ENCODE measurements at places on chromosomes 16 and 17.

GRCh38 chr16:66155933-66156332 is 210.6 kb upstream of the CDH5 start:
- no peak for DNase-seq

DNA sequence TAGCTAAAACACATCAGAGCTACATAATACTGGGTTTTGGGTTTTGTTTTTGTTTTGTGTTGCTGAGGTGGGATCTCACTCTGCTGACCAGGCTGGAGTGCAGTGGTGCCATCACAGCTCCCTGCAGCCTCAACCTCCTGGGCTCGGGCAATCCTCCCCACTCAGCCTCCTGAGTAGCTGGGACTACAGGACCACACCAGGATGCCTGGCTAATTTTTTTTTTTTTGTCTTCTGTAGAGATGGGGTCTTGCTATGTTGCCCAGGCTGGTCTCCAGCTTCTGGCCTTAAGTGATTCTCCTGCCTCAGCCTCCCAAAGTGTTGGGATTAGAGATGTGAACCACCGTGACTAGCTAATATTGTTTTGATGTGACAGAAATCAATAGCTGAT is 6.2 kb downstream of the MEAK7 start:
- no peak for DNase-seq

GRCh38 chr17:73404246-73404645 is 92.4 kb upstream of the CDC42EP4 start:
- DNase-seq, result no peak

DNA sequence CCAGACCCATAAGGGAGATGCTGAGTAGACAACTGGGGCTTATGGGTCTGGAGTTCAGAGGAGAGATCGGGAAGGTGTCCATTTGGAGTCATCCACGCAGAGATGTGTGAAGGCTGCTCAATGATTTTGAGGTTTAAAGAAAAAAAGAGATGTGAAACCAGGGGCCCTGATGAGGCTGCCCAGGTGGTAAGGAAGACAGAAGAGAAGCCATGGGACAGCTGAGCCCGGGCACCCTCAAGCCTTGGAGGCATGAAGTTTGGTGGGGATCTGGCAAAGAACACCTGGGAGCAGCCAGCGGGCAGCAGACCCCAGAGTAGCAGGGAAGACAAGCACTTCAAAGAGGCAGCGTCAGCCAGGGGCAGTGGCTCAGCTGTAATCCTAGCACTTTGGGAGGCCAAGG is 20.8 kb upstream of the MYO15B start:
- DNase-seq, result no peak

DNA sequence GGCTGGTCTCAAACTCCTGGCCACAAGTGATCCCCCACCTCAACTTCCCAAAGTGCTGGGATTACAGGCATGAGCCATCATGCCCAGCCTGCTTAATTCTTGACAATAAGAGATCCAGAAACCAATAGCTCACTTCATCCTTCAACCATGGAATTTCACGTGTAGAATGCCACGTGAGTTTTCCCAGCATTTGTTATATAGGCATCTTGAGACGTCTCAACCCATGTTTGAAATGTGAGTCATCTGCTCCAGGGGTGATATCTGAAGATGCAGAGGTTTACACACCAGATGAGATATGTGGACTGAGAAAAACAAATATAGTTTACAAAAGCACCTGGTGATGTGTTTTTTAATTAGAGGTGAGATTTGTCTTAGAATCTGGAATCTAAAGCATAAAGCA is 7.1 kb downstream of the TEKT3 start:
- no peak for DNase-seq

DNA sequence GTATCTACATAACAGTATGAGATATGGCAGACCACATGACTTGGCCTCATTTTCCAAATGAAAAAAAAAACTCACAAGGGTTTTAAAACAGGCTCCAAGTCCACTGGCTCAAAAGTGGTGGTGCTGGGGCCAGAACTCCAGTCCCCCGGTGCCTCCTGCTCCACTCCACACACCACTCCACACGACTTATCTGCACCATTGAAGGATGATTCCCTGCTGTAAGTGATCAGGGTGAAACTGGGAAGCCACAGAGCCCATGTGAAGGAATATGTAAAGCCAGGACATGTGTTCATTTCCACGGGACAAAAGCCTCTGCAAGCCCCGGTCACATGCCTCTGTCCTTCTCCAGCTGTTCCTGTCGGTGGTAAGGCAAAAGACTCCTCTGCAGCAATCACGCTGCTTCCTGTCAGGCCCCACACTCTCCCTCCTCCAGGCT is 97.2 kb downstream of the ZNF18 start:
- no peak for DNase-seq

DNA sequence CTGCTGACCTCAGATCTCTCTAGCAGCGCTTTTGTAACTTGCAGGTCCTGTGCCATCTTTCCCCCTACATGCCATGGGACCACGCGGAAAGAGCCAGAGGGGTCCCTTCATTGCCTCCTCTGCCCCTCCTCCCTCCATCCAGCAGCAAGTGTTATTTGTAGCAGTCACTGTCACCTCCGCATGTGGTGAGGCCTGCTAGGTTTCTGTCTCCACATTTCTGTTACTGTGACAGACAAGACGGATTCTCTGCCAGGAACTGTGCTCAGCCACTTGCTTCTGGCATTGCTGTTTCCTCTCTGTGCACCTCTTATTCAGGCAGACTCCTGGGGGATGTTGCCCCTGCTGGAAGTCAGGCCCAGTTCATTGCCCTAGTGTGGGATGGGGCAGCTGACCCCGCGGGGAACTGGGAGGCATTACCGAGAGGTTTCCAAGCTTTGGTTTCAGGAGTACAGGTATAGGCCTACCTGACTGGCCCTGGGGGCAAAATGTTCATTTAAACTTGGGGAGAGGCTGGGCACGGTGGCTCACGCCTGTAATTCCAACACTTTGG is 61.2 kb downstream of the RAB11FIP4 start:
- no peak for DNase-seq

GRCh38 chr17:47726796-47727703 is 6.0 kb upstream of the TBX21 start:
- no peak for DNase-seq

GRCh38 chr16:61465285-61465684 is 571.0 kb downstream of the CDH8 start:
- no peak for DNase-seq

- no peak for DNase-seq
These were observed 103.8 kb downstream of the YPEL2 start for GRCh38 chr17:59435238-59435637.

DNA sequence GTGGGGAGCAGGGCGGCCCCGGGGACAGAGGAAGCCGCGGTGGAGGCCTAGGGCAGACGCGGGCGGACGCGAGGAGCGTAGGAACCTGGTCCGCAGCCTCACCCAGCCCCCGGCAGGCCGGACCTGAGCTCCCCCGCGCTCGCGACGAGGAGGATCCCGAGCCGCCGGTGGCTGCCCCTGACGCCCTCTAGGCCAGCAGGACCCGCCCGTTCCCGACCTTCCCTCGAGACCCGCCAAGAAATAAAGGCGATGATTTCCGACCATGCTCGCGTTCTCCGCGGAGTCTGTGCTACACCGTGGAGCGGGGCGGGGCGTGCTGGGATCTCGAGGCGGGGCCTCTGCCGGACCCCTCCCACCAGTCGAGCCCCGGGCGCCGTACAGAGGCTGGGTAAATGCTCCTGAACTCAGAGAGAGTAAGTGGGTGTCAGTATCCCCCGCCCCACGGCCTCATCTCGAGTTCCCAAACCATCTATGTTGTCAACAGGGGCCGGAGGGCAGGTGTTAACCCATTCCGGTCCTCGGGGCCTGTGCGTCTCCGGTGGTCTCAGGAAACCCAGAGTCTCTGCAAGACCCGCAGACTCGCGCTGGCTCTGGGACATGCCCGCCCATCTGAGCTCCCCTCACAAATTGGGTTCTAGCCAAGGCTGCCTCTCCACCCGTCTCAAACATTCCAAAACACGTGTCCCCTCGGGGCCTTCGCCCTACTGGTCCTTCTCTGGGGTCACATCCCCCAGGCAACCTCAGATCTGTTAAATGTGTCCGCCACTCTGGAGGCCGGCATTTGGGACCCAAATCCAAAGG is 13.7 kb downstream of the SYCE1L start:
- DNase-seq, result no peak

GRCh38 chr17:885971-886571 is 93.5 kb downstream of the NXN start:
- no peak for DNase-seq

- no peak for DNase-seq
These were observed 58.3 kb downstream of the USP32 start for GRCh38 chr17:60333628-60334031.

DNA sequence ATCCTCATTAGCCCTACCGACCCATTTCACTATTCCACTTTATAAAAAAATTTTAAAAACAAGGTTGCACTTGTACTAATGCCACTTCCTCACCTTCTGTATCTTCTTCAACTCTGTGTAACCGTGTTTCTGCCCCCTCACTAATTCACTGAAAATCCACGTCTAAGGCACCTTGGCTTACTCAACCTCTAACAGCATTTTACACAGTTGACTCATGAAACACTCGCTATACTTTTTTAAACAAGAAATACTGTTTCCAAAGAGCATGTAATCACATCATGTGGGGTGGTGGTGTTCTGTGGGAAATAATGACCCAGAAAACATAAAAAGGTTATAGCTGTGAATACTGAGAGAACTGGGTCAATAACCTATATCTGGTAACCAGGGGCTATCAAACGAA is 79.9 kb downstream of the NCOR1 start:
- DNase-seq, result no peak

DNA sequence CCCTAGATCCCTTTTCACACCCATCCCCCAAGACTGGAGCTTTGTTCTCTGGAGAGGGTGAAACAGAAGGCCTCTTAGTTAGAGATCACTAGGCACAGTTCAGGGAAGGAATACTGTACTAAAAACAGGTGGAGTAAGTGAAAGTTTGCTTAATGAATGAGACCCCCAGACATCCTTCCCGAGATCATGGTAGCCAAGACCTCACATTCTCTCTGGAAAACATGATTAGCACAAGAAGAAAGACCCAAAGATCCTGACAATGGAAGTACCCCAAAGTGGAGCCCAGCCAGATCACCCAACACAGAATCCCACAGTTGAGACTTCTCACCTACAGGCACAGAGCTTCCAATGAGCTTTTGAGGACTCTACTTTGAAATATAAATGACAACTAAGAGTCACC is 3.4 kb upstream of the CMTM4 start:
- DNase-seq, result no peak

DNA sequence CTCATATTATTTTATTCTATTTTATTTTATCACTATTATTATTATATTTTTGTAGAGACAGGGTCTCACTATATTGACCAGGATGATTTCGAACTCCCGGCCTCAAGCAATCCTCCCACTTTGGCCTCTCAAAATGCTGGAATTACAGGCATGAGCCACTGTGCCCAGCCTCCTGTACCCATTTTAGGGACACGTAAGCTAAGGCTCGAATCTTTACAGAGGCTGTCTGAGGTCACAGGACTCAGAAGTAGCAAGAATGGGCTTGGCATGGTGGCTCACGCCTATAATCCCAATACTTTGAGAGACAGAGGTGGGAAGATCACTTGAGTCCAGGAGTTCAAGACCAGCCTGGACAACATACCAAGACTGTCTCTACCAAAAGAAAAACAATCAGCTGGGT is 12.7 kb upstream of the ABAT start:
- no peak for DNase-seq

DNA sequence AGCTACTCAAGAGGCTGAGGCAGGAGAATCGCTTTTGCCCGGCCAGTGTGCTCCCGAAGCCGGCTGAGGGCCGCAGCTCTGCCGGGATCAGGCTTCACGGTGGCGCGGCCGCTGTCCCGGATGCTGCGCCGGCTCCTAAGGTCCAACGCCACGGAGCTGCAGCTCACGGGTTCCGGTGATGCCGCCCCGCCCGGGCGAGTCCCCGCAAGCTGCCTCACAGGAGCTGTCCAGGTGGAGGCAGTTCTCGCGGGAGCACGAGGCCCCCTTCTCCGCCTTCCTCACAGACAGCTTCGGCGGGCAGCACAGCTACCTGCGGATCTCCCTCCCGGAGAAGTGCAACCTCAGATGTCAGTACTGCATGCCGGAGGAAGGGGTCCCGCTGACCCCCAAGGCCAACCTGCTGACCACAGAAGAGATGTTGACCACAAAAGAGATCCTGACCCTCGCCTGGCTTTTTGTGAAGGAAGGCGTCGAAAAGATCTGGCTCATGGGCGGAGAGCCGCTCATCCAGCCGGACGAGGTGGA is 111.4 kb upstream of the SIAH1 start:
- DNase-seq, result no peak

DNA sequence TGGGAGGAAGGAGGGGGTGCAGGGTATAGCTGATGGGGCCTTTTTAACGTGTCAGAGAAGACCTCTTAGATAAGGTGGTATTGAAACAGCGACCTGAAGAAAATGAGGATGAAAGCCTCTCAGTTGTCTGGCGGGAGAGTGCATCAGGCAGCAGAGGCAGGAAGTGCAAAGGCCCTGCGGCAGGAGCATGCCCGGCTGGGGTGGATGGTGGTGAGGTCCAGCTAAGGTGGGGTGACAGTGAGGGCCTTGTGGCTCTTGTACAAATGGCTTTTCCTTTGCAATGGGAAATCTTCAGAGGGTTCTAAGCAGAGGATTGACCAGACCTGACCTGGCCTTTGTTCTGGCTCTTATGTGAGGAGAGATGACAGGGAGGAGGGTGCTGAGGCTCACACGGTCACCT is 11.4 kb downstream of the MMP15 start:
- DNase-seq, result no peak

DNA sequence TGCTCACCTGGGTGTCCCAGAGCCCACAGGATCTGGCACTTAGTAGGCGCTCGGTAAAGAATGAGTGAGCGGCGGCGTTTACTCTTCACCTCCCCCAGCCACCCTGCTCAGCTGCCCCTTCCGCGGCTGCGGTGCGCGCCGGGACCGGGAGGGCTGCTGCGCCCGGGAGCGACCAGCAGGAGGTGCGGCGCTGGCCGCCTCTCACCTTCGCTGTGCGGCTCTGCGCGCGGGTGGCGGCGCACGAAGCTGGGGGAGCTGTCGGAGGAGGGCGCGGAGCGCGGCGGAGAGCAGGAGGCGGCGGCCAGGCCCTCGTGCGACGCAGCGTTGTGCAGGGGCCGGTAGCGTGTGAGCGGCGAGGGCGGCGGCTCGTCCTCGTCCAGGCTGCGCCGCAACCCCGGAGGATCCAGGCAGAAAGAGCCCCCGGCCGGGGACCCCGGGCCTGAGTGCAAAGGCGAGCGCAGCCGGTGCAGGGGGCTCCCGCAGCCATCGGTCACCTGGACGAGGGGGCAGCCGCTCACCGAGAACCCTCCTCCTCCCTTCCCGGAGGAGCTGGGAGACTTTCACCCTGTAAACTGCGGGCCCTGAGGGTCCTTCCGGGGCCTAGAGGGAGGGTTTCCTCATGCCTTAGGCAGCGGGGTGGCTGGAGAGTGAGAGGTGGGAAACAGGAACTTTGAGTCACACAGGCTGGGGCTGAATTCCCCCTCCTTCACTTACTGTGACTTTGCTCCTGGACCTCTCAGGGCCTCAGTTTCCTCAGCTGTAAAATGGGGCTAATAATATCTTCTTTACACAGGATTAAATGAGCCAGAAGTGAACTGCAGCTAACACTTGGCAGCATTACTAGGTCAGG is 12.5 kb downstream of the SAMD14 start:
- no peak for DNase-seq

- DNase-seq, result no peak
These were observed 51.4 kb upstream of the LHX1 start for GRCh38 chr17:36885771-36886377.

GRCh38 chr16:86396901-86397311 is 113.4 kb upstream of the FOXF1 start:
- DNase-seq, result peak; percentile 88

All from AG04450 (cell line).